D341Med (cell line): ENCODE measurements at places on chromosomes 1 and 21.
A peak's percentile ranks its signal among the peaks of the same experiment; 100 is the strongest.

GRCh38 chr1:30345491-30346130 lies 377.8 kb downstream of the MATN1 start:
- no peak for DNase-seq

DNA sequence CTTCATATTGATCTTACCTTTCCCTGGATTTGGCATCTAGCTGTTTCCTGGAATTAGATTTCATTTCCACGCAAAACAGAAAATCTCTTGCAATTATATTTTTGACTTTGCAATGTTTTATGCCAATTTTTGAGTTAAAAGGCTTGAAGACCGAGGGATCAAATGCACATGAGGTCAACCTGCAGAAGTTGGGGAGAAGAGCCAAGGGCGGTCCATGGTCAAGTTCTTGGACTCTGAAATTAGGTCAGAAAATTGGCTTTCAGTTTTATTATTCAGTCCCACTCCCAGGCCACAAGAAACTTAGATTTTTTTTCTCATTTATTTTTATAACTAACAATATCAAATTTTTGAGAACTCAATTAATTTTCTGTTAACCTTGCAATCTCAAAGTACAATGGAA lies 499.1 kb upstream of the USP24 start:
- DNase-seq, result no peak

GRCh38 chr1:6445062-6445763 lies 20.6 kb downstream of the ESPN start:
- no peak for DNase-seq

DNA sequence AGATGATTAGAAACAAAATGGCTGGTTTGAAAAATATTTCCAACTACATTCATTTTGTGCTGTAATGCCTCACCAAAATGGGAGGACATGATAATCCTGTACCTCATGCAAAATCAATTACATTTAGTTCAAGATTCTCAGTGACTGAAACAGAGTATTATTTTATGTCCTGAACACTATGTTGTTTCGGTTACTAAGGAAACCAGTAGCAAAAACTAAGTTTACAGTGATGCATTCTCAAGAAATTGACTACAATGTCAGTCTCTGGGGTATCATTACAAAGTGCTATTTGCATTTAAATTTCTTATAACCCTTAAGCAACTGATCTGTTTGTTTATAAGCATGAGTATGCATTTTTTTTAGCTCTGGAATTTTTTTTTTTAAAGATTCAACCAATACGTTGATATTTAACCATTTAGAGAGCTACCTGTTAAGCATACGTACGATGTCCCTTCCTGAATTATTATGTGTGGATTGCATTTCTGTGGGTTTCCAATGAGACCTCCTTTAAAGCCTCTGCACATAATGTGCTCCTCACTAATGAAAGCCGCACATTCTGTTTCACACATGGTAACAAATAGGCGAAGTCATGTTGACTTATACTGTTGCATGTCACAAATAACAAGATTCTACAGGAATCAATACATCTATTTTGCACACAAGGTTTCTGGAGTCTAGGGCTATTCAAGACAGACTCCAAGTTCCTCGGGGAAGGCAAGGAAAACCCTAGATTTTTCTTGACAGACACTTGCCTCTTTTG lies 1035.7 kb downstream of the ADGRL2 start:
- DNase-seq, result no peak

- no peak for DNase-seq
Observed at GRCh38 chr1:160800142-160800541, 4.2 kb downstream of the LY9 start.

- DNase-seq, result no peak
Observed at GRCh38 chr1:234262754-234263105, 110.5 kb upstream of the COA6 start.

GRCh38 chr21:40723317-40723716 lies 123.6 kb downstream of the DSCAM start:
- DNase-seq, result no peak

- no peak for DNase-seq
Observed at GRCh38 chr1:234731569-234732085, 121.6 kb upstream of the IRF2BP2 start.

- no peak for DNase-seq
Observed at GRCh38 chr1:28983509-28984310, 69.3 kb downstream of the EPB41 start.

GRCh38 chr21:43290421-43291346 lies 121.9 kb downstream of the CRYAA start:
- DNase-seq, result no peak

DNA sequence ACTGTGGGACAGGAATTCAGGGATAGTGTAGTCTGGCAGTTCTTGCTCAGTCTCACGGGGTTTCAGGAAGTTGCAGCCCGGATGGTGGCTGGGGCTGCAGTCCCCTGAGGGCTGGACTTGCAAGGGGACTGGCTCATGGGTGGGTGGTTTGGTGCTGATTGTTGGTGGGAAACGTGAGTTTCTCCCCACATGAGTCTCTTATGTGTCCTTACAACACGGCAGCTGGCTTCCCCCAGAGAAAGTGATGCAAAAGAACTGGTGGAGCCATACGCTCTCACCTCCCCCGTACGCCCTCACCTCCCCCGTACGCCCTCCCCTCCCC lies 64.9 kb downstream of the EVA1C start:
- DNase-seq, result no peak

- no peak for DNase-seq
Observed at GRCh38 chr1:37930246-37931101, 16.4 kb downstream of the INPP5B start.

DNA sequence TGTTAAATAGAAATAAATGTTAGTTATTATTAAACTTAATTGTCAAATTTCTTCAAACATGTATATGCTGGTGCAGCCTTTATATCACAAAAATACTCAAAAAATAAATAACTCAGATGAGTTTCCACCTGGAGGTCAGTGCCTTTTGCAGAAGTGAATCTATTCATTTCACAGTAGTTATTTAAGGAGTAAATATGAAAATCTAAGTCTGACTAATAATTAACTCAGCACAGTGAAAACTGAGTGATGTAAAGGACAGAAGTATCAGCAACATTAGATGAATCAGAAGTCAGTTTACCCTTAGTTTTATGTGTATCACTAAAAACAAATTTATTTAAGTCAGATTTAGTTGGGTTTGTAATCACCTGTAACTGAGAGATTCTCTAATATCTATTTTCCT lies 2135.4 kb downstream of the MRPL39 start:
- no peak for DNase-seq

- peak; percentile 97 for DNase-seq
Observed at GRCh38 chr1:151540021-151540981, at the start of gene TUFT1. Gene TUFT1, plus strand, starts transcription at chr1:151540309. Its CDS starts 58 bp downstream, at chr1:151540367.

DNA sequence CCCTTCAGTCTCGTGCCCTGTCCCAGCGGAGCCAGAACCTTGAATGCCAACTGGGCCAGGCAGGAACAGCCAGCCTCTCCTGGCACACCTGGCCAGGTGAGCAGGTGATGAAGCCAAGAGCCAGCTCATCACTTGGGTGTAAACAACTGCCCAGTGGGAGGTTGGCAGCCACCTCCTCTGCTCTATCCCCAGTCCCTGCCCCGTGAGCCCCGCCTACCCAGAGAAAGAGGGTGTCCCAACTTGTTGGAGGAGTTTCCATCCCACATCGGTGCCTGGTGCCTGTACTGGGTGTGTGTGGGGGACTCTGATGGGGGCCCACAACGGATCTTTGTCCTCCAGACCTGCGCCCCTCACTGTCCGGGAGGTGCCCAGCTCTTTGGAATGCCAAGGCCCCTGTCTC lies 17.8 kb upstream of the FAM131C start:
- DNase-seq, result no peak

- DNase-seq, result no peak
Observed at GRCh38 chr1:214310010-214310409, 29.1 kb downstream of the SMYD2 start.

- DNase-seq, result no peak
Observed at GRCh38 chr21:45013260-45013841, 61.0 kb upstream of the ADARB1 start.

DNA sequence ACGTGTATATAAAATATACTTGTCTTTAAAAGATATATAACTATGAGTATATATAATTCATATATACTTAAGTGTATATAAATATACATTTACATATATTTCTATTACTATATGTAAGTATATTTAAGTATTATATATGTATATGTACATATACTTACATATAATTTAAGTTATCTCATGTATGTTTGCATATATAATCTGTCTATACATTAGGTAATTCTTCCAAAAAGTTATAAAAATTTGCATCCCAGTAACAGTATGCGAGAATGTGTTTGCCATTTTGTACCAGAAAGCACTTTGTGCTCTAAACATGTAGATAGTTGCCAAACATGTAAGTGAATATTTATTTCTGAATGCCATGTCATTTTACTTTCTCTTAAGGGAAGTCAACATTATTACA lies at the start of gene OR2AK2:
Gene OR2AK2 (plus strand): TSS at position 301 of the 400 bp plus-strand sequence. CDS start 144 bp downstream, outside the sequence.
- no peak for DNase-seq

- DNase-seq, result no peak
Observed at GRCh38 chr1:160541622-160542302, 18.7 kb upstream of the SLAMF6 start.

GRCh38 chr21:38202811-38203210 lies 54.0 kb upstream of the KCNJ15 start:
- DNase-seq, result no peak

DNA sequence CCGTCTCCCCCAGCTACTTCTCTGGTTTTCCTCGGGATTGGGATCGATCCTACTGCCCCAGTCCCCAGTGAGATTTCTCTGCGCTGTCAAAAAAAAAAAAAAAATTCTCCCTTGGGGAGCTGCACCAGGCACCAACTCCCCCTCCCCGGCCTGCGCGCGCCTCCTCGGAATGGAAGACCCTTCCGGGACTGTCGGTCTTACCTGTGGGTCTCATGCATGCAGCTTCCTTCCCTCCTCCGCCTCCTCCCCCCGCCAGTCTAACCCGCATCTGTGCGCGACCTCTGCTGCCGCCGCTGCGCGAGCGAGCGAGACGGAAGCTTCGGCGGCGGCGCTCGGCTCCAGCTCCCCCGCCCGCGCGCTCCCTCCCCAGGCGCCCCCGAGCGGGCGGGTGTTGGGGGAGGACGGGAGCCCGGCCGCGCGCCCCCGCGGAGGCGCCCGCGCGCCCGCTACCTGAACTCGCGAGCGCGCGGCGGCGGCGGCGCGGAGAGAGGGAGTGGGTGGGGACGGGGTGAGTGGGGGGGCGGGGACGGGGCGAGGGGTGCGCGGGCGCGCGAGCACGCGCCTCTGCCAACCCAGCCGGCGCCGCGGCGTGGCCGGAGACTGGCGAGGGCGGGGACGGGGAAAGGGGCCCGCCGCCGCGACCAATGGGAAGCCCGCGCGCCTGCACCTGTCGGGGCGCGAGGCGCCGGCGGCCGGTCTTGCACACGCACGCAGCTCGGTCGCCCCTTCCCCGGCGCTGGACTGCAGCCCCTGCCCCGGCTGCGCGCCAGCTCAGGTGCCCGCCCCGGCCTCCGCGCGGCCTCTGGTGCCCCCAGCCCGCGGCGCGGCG lies at the start of gene SUSD4:
Gene SUSD4 (minus strand): TSS at position 321 of the 829 bp plus-strand sequence. CDS start 751 bp downstream, outside the sequence.
- peak; percentile 92 for DNase-seq

DNA sequence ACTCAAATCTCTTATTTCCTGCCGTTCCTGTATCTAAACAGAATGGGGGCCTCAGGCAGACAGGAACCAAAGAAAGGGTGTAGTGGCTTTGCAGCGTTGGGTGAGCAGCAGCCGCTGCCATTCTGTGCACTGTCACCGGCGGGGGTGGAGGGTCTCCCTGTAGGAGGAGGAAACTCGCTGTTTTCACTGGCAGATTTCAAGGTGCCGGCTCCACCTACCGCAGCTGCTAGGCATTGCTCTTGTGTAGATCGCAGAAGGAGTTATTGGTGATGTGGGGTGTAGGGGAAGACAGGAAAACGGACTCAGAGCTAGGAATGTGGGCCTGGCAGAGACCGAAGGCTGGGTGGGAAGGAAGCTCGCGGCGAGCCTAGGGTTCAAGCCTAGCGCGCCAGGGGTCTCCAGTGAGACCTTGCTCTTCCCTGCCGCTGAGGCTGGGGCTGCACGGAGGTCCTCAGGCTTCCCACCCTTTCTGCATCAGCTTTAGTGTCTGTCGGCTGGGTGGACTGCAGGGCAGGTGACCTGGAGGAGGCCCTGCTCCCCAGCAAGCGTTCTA lies 20.8 kb downstream of the ATP5PO start:
- DNase-seq, result peak; percentile 90

- DNase-seq, result no peak
Observed at GRCh38 chr1:183289051-183289496, 103.0 kb downstream of the LAMC2 start.

DNA sequence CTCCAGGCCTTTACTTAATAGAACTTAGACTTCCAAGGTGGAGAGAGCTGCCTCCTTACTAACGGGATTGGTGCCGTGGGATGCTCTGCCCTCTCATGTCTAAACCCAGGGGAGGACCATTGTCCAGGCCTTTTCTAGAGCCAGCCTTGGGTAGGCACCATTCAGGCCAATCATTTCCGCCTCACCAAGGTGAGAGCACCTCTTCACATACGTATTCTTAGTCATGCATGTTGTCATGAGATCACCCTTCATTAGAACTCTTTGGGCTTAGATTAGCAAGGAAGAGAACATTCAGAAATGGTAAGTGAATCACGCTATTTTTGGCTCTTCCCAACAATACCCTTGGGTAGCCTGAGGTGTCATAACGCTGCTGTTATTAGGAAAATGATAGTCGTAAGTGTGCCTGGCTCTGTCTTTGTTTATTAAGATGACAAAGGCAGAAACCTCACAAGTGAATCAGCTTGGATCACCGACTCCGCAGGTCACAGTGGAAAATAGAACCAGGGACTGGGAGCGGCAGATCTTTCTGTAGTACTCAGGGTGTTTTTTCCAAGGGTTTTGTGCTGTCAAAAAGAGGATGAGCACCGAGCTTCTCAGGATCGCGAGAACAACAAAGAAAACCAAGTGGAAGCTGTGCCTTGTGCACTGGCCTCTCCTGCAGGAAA lies 55.0 kb downstream of the HUNK start:
- DNase-seq, result no peak

DNA sequence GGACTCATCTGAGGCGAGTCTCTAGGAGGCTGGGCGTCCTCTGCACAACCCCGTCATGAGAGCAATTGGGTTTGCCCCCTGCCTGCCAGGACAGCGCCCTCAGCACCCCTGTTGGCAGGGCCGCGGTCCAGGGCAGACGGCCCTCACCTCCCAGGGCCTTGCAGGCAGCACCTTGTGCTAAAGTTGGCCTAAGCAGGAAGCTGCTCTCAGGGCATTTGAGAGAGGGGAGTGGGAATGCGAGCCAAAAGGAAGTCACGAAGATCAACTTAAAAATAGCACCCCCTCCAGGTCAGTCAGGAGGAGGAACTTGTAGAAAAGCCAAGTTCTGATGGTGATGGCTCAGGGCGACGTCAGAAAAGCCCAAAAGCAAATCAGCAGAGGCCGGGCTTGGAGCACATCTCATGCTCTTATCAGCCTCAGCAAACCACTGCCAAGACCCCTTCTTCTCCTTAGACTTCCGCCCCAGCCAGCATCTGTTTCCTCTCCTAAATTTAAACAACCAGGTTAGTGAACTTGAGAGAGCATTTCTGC lies 12.6 kb upstream of the ADORA3 start:
- DNase-seq, result no peak

DNA sequence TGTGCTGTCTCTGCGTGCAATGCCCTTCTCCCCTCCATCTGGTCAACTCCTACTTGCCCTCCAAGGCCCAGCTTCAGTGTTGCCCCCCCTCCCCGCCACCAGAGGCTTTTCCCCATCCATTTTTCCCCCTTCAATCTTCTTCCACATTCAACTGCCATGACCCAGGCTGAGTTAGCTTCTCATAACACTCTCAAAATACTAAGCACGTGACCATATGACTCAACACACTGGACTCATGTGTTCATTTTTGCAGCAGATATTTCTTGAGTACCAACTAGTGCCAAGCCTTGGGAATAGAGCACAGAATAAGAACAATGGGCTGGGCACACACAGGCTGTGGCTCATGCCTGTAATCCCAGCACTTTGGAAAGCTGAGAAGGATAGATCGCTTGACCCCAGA lies 132.1 kb downstream of the IGSF21 start:
- no peak for DNase-seq

- DNase-seq, result no peak
Observed at GRCh38 chr1:184242507-184242943, 144.3 kb upstream of the C1orf21 start.
